ENCODE measurements at places on chromosomes 7 and 10.

DNA sequence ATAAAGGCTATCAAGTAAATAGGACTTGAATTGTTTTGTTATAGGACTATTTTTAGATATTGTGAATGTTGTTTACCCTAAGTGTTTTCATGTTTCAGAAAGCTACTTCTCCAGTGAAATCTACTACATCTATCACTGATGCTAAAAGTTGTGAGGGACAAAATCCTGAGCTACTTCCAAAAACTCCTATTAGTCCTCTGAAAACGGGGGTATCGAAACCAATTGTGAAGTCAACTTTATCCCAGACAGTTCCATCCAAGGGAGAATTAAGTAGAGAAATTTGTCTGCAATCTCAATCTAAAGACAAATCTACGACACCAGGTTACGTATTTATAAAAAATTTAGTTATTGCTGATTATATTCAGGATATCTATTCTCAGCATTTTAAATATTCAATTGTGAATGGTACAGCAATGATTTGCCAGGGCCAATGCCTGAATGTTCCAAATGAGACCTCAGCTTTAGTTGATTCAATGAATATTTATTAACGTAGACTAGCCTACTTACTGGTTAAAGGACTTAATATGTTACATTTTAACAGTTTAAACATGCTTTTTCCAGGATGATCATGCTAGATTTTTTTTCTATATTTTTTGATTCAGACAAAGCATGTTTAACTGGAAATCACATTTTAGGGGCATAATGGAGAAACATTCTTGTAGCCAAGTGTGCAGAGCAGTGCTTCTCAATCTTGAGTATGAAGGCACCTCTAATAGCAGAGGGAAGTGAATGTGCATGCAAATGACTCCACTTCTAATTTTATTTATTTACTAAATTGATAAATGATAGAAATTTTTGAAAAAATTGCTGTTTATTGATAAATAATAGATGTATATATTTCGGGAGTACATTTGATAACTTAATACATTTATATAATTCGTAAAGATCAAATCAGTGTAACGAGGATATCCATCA, 18.2 kb downstream of the ANLN start:
- DNase-seq, result no peak

- no peak for DNase-seq
Measured at GRCh38 chr7:41826641-41827040, 123.8 kb upstream of the INHBA start.

DNA sequence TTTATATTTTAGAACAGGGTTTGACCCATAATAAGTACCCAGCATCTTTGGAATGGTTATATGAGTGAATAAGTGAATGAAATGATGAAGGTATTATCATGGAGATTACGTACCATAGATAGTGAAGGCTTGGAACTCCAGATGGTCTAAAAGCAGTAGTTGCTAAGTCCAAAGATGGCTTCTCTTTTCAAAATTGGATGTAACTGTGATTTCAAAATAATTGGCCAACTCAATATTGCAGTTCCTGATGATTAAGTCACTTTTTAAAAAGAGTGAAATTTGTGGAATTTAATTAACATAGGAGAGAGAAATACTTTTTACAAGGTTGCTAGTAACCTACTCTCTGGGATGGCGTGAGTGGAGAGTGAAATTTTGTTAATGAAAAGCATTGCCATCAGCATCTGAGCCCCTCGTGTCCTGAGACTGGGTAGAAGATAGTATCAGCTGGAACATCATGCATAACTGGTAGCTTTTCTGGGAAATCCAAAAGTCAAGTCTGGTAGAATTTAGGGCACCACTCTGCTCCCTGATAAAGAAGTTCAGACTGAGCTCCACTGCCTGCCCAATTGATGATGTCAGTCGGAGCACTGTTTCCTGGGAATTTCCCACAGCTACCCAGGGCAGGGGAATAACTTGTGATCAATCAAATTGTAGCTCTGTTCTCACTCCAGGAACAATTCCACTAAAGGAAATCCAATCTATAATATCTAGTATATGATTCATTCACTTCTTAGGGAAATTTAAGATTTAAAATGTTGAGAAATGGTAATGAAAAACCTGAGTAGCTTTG, 3.2 kb downstream of the GPR141 start:
- DNase-seq, result no peak

GRCh38 chr10:3978761-3979160, 193.8 kb upstream of the KLF6 start:
- DNase-seq, result no peak

DNA sequence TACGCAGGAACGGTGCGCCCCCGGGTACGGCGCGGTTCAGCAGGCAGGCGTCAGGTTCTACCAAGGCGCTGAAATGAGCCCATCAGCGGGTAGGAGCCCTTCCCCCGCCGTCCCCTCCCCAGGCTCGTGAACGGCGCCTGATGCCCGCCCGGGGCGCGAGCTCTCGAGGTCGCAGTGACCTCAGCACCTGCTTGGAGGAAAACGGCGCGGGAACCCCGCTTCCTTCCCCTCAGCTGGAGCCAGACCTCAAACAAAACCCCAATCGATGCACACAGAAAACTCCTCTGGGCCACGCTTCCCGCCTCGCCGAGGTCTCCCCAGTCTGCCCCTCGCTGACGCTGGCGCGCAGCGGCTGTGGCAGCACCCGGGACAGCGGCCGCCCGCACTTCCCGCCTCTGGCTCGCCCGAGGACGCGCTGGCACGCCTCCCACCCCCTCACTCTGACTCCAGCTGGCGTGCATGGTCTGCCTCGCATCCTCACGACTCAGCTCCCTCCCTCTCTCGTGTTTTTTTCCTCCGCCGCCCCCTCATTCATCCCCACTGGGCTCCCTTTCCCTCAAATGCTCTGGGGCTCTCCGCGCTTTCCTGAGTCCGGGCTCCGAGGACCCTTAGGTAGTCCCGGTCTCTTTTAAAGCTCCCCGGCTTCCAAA, 514 bp upstream of the GAD2 start:
- DNase-seq, result no peak

GRCh38 chr10:70753841-70754621, 31.1 kb downstream of the TBATA start:
- no peak for DNase-seq

Data from activated CD4-positive, alpha-beta T cell treated with anti-CD3 and anti-CD28 coated beads, Interleukin-2, amount 50 U/mL, for 16 hours (primary cell).